Posterior vena cava (tissue), 2 donors: ENCODE measurements at places on chromosomes 4 and X. TPM values are rescaled to one million over a fixed set of nuclear protein-coding genes. Genes with fewer than 3 reads are reported as not detected.

The SNCA gene
- 9.1 TPM for total RNA-seq

The SLC2A9 gene
- total RNA-seq: 8.4 TPM

The TRAM1L1 gene
- 2.5 TPM for total RNA-seq

The TGIF2LX gene
- total RNA-seq: not detected

The VEGFC gene
- 25.4 TPM for total RNA-seq

The CENPVL1 gene
- total RNA-seq: not detected

The TMPRSS11A gene
- not detected for total RNA-seq
